CD8-positive, alpha-beta memory T cell (primary cell): ENCODE measurements at places on chromosomes 11 and 22.

GRCh38 chr11:72885749-72886609, 71.8 kb downstream of the ATG16L2 start:
- DNase-seq, result no peak

GRCh38 chr11:120032766-120033390, 105.0 kb downstream of the TRIM29 start:
- DNase-seq, result no peak

GRCh38 chr11:34926101-34926830, 9.8 kb downstream of the PDHX start:
- DNase-seq, result no peak

DNA sequence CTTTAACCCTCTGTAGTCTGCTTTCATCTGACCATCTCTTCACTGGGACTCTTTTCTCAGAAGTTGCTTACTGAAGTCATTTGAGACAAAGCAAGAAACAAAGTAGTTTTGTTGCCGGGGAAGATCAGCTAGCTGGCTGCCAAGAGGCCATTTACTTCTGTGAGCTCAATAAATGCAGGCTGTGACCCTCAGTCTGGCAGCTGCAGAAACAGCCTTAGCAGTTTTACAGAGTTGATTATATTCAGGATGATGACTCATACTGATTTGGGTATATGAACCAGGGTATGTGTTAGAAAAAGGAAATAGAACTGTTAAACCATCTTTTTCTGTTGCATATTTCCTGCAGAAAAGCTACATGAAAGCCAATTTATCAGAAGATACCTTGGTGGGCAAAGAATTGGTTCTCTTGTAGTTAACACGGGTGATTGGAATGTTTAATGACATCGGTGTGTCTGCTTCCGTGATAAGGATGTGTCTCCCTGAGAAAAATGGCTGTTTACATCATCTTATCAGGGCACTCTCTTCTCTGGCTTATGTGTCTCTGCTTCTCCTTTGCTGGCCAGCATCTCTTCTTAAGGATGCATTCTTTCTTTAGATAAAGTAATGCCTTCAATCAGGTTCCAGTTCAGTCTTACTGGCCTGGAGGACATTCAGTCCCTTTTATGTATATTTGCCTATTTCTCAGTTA, 18.5 kb downstream of the FIBIN start:
- no peak for DNase-seq

DNA sequence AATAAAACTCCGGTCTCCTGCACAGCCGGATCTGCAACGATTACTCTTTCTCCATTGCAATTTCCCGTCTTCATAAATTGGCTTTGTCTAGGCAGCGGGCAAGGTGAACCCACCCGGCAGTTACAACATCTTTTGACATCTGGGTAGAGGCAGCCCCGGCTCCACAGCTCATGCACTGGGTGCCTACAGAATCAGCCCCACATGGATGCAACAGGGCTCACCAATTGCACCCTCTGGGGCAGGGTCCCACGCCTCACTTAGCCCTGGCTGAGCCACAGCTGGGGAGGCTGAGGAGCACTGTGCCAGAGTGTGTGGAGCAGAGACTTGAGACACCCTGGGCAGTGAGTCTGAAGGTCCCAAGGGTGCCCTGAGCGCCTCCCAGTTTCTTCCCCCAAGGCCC, 710.2 kb downstream of the TBC1D22A start:
- DNase-seq, result no peak

DNA sequence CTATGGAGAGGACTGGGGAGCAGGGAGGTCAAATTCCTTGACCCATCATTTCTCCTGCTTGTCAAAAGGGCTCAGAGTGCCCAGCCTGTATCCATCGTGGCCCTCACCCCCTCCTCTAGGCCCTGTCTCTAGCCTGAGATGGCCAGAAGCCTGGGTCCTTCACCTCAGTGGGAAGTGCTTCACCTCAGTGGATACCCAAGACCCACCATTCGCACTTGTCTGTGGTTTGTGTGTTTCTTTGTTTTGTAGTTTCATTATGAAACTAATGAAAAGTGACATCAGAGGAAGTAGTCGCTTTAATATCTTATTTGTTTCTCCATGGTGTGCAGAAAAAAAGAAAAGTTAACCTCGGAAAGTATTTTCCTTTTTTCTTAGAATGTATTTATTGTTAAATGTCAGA, 194.0 kb upstream of the CADM1 start:
- DNase-seq, result no peak

GRCh38 chr11:126575849-126576248, 220.4 kb downstream of the ST3GAL4 start:
- DNase-seq, result no peak

- DNase-seq, result no peak
These were observed 36.9 kb downstream of the OR6Q1 start for GRCh38 chr11:58067685-58068084.

- no peak for DNase-seq
These were observed 12.0 kb upstream of the MRGPRD start for GRCh38 chr11:68992743-68993255.

GRCh38 chr11:43736502-43737200, 56.1 kb downstream of the HSD17B12 start:
- DNase-seq, result no peak

DNA sequence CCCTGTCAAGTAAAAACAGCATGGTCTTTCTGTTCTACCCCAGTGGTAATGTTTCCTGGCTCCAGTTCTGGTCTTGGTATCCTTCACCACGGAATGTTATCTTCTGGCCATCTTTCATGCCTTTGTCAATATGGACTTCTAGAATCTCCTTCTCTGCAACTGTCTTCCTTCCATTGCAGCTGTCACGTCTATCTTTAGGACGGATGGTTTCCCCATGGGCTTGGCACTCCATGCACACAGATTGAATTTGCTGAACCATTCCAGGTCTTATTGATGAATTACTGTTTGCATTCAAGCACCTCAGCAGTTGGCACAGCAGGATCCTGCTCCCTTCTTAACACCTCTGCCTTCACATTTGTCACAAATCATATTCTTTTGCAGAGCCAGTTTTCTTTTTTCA, 44.9 kb upstream of the SLC25A18 start:
- no peak for DNase-seq

DNA sequence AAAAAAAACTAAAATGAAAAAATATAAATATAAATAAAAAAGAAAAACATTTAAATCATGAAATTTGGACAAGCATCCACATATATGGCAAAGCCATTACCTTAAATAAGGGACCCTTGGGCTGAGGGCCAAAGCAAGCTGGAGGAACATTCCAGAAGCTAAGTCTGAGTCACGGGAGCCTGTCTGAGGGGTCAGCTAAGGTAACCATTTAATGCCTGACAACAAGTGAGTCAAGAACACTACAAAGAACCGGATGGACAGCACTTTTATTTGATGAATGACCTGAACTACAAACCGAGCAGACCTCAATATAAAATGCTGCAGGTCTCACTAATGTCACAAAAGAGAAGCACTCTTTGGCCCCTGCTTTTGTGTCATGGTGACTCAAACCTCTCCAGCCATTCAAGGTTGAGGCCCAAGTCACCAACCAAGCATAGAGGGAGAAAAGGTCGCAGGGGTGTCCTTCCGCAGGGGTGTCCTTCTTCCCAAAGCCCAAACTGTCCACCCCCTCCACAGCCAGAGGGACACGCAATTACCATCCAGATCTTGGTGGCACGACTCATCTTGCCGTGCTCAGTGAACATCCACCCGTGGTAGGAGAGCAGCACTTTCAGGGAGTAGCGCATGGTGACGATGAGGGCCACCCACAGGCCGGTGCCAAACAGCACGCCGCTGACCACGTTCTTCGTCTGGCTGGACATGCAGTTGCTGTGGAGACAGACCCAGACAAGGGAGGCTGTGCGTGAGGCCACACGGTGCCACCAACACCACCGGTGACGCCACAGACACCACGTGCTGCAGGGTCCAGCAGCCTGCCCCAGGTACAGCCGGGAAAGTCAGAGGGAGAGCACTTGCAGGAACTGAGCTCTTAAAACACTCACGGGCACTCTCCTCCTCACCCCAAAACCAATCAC, 34.5 kb downstream of the CPT1A start:
- no peak for DNase-seq

- no peak for DNase-seq
These were observed 14.2 kb upstream of the SLC1A2 start for GRCh38 chr11:35433588-35433987.

DNA sequence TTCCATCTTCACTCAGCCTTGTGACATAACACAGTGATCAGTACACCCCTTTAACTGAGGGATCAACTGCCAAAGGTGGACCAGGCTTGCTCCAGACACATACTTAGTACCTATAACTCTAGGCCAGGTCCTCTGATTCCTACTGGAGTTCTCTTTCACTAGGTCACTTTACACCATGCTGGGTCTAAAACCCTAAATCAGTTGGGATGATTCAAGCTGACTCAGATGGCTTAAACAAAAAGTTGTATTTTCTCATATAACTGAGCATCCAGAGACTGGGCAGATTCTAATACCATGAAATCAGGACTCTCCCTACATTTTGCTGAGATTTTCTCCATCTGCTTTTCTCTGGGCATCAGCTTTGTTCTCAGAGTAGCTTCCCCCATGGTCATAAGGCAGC, 26.0 kb upstream of the FLI1 start:
- no peak for DNase-seq

- DNase-seq, result no peak
These were observed 4.9 kb upstream of the SCN3B start for GRCh38 chr11:123659311-123659710.

DNA sequence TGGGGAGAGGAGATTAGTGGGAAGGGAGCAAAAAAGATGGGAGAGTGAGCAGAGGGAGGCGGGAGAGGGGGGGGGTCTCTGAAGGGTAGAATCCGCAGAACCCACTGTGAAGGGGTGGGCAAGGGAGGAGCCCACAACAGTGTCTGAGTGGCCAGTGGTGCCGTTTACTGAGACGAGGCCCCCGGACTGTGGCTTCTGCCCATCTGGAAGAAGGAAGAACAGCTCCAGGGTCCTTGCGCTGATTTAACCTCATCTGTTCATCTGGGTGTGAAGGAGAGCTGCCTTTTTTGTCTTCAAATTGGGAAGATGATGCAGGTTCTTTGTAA, 45.7 kb upstream of the ANO1 start:
- DNase-seq, result no peak

DNA sequence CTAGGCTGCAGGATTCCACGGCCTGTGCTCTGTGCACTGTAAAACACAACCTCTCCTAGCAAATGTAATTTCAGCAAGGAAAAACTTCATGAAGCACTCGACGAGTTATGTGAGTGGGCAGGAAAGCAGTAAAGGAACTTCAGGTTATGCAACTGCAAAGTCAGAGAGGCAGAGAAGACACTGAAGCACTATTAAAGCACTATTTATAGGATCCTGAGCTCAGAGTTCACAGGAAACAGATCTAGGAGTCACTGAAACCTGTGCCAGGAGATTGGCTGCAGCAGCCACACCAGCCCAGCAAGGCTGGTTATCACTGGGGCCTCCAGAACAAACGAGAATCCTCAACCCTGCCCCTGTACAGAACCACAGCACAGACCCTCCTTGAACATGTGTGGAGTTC, 2.5 kb downstream of the SMIM35 start:
- DNase-seq, result no peak

DNA sequence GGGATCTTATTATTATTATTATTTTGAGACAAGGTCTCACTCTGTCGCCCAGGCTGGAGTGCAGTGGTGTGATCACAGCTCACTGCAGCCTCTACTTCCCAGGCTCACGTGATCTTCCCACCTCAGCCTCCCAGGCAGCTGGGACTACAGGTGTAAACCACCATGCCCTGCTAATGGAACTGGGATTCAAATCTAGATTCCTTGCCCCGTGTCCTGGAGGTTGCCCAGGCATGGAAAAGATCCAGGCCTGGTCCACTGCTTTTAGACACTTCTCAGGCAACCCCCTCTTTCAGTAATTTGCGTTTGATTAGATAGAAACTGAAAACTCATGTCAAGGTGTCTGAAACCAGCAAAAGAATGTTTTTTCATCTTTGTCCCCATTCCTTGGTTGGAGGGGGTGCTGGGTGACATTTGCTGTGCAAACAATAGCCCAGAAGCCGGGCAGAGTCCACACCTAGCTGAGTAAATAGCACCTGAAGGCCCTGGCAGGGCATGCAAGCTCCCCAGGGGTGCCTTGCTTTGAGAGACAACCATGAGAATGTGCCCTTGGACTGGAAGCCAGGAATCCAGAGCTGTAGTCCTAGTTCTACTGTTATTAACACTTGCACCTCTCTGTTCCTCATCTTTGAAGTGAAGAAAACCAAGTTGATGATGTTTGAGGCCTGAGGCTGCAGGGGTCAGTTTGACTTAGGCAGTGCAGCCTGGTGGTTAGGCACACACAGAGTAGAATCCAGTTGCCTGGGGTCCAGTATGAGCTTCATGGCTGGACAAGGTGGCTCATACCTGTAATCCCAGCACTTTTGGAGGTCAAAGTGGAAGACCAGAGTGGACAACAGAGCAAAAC, 19.1 kb upstream of the XBP1 start:
- no peak for DNase-seq

GRCh38 chr11:90414221-90414620, 191.4 kb upstream of the CHORDC1 start:
- no peak for DNase-seq

- no peak for DNase-seq
These were observed 441.2 kb upstream of the ANO3 start for GRCh38 chr11:25890626-25891260.

- DNase-seq, result no peak
These were observed 12.5 kb upstream of the APOL5 start for GRCh38 chr22:35705141-35705540.

DNA sequence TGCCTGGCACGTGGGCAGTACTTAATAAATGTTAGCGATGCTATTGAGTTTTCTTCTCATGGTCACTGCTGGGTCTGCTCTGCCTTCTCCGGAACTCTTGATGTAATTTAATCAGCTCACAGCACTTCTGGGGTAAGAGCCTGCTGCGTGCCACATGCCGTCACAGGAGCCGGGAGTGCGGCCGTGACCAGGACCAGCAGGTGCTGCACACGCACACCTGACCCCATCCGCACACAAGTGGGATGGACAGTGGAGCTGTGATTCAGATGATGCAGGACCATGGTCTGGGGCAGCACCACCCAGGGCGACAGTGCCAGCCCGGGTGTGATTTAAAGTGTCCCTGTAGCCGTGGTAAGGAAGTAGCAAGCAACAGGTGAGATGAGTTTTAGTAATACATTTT, 61.2 kb downstream of the TBC1D22A start:
- DNase-seq, result no peak

GRCh38 chr11:89608234-89608966, 101.7 kb upstream of the TRIM77 start:
- DNase-seq, result no peak

DNA sequence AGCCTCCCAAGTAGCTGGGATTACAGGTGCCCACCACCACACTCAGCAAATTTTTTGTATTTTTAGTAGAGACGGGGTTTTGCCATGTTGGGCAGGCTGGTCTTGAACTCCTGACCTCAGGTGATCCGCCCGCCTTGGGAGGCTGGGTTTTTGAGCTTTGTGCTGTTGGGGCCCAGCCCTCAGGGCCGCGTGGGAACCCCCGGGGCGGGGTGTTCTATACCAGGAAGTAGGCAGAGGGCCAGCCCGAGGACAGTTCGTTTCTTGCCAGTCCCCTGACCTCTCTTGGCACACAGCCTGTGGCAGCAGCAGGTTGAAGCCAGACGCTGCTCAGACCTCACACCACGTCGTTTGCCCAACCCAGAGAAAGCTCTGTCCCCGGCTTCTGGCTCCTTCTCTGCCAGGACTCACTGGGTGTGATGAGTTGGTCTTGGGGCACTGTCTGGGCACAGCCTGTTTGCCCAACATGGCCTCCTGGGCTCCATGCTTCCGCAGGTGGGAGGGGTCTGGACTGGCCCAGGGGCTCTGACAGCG, 24.9 kb upstream of the CHKA start:
- no peak for DNase-seq
